MV-4-11 (cell line): ENCODE measurements at places on chromosomes 7 and 10.

GRCh38 chr10:98170249-98171117 lies 36.0 kb downstream of the R3HCC1L start:
- peak; percentile 23 for DNase-seq

DNA sequence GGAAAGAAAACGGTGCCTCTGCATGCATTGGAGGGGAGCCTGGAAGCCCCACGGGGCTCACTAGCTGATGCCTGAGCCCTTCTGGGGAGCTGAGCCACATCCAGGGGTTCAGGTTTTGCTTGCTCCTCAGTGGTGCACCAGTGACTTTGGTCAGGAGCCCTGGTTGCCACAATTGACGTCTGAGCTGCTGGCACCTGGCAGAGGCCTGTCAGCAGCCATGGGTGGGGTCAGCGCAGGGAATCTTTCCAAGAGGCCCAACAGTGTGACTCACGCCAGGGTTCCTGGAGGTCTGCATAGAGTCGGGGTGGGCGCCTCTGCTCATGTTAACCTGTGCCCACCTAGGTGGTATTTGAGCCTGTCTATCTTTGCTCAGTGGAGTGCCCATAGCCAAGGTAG lies 138.7 kb downstream of the NEURL1 start:
- no peak for DNase-seq

- no peak for DNase-seq
Observed at GRCh38 chr7:131335639-131336381, 8.1 kb downstream of the MKLN1 start.

DNA sequence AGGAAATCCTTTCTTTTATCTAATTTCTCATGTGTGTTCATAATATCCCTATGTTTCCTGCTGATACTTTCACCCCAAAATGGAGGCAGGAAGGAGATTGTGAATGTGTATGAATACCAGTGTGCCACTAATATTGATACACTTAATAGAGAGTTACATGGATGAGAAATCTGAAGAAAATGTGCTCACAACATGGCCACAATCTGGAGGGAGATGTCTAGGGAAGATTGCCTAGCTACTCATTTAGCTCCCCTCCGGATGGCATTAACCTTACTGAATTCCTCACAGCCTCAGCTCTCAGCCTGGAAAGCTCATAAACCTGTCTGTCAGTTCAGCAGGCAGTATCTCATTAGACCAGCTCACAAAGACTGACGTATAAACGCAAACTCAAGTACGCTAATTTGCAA lies 23.4 kb upstream of the DMTF1 start:
- no peak for DNase-seq

DNA sequence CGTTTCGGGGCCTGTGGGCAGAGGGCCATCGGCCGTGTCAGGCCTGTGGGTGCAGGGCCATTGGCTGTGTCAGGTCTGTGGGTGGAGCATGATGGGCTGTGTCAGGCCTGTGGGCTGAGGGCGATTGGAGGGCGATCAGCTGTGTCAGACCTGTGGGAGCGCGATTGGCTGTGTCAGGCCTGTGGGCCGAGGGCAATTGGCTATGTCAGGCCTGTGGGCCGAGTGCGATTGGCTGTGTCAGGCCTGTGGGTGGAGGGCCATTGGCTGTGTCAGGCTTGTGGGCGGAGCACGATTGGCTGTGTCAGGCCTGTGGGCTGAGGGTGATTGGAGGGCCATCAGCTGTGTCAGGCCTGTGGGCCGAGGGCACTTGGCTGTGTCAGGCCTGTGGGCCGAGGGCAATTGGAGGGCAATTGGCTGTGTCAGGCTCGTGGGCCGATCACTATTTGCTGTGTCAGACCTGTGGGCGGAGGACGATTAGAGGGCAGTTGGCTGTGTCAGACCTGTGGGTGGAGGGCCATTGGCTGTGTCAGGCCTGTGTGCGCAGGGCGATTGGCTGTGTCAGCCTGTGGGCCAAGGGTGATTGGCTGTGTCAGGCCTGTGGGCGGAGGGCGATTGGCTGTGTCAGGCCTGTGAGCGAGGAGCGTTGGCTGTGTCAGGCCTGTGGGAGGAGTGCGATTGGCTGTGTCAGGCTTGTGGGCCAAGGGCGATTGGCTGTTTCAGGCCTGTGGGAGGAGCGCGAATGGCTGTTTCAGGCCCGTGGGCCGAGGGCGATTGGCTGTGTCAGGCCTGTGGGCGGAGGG lies 54.1 kb downstream of the DYNC2I1 start:
- no peak for DNase-seq

DNA sequence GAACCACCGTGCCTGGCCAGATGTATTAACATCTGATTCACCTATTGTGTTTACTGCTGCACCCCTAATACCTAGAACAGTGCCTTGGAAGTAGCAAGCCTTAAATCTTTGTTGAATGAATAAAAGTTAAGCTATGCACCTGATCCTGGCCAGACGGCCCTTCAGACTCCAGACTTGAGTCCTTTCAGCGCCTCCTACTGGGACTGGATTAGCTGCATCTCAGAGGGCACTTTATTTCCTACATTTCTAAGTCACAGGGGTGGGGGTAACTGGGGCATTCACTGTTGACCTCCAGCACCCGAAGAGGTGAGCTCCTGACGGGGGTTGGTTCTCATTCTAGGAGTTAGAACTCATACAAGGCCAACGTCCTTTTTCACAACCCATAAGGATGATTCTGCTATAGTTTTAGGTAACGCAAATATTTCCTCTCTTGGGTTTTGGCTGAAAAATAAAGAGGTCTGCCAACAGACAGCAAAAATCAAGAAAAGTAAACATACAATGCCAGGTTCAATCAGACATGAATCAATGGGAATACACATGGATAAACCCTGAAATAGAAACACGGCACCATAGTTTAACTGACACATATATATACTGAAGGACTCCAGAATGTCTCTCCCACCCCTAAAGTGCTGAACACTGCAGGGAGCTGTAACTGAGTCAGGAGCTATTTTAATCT lies 48.0 kb upstream of the DLG5 start:
- peak; percentile 20 for DNase-seq

GRCh38 chr10:80132299-80133139 lies at the start of gene PLAC9:
TSS of gene PLAC9 (plus strand) at chr10:80132730. CDS start at chr10:80132763, 33 bp downstream.
- no peak for DNase-seq

- DNase-seq = peak; percentile 81
Observed at GRCh38 chr10:26423722-26424121, 14.4 kb upstream of the APBB1IP start.

DNA sequence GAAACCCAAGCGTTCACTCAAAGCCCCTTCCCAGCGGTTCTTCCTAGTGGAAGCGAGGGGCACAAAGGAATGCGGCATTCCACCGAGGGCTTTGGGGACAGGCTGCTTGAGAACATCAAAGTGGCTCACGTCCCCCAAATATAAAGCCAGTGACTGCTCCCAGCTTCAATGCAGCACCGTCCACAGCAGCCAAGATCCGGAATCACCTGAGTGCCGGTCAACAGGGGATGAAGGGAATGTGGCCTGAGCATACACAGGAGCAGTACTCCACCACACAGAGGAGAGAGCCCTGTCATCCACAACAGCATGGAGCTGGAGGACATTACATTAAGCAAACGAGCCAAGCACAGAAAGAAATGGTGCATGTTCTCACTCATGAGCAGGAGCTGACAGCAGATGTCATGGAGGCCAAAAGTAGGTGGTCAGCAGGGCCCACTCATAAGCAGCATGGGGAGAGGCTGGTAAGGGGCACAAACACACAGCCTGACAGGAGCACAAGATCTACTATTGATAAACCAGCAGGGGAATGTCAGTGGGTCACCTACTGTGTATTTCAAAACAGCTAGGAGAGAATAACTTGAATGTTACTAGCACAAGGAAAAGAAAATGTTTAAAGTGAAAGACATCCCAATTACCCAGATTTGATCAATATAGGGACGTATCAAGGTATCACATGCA lies 79.5 kb downstream of the DIP2C start:
- no peak for DNase-seq

DNA sequence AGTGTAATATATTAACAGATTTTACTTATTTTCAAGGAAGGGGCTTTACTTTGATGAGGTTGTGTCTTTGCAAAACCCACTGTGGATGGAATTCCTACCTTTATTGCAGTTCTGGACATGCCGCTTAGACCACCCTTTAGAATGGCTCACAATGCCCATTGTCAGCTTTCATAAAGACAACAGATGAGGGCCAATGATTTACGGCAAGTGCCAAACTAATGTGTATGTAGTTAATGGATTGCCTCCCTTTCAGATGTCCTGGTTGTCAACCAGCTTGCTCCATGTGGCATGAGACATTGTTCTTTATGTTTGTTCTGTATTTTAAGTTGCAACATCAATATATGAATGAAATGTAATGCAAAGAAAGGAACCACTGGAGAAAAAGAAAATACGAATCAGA lies 35.0 kb upstream of the ELMO1 start:
- DNase-seq = no peak

GRCh38 chr7:43878867-43879266 lies 9.6 kb upstream of the MRPS24 start:
- DNase-seq = no peak

GRCh38 chr10:88115968-88116367 lies 252.5 kb downstream of the PTEN start:
- DNase-seq = no peak

DNA sequence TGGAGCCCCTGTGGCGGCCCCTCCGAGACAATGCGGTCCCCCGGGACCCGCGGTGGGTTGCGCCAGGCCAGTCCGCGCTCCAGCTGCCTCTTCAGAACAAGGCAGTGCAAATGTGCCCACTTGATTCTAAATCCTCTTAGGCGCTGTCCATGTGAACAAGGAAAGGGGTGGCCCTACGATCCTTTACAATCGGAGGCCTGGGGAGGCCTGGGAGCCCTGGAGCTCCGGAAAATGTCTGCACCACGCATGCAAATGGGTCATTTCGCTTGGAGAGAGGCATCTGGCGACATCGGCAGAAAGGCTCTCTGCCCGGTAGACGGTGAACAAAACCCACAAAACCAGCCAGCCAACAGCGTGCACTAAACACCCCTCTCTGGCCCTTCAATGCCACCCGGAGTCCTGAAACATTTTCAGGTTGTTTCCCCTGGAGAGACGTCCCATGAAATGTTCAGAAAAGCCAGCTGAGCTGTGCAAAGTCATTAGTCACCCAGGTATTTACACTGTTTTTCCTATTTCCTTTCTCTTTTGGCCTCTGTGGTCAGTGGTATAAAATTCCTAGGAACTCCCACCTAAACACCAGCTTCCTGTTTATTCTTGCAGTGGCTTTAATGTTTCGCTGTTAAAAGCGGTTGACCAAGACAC lies 102.8 kb upstream of the ZNF438 start:
- peak; percentile 40 for DNase-seq

GRCh38 chr7:48390388-48391327 lies 219.4 kb downstream of the ABCA13 start:
- peak; percentile 92 for DNase-seq

DNA sequence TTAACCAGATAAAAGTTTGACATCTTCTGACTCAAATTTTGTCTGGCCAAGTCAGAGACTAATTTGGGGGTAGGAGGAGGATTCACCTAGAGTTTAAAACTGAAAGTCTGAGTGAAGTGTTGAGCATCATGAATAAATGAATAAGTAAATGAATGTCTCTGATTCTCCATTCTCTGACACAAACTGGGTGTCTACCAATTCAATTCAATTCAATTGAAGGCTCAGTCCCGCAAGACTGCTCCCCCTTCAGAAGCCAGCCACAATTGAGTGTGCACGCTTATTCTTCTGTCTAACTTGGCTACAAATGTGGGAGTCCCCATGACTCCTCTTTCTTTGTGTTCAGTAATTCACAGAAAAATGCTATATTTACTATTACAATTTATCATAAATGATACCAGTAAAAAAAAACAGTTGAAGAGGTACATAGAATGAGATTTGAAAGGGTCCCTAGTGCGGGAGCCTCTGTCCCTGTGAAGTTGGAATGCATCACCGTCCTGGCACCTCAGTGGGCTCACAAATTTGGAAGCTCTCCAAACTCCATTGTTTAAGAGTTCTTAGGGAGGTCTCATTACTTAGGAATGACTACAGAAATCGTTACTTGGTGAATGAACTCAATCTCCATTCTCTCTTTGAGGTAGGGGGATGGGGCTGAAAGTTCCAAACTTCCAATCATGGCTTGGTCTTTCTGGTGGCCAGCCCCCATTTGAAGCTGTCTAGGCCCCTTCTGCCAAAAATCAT lies 243.7 kb upstream of the PHYHIPL start:
- DNase-seq = no peak
